Thyroid gland (tissue), 4 donors: ENCODE measurements at places on chromosomes 5 and 9. TPM values are rescaled to one million over a fixed set of nuclear protein-coding genes. Genes with fewer than 3 reads are reported as not detected.

DNA sequence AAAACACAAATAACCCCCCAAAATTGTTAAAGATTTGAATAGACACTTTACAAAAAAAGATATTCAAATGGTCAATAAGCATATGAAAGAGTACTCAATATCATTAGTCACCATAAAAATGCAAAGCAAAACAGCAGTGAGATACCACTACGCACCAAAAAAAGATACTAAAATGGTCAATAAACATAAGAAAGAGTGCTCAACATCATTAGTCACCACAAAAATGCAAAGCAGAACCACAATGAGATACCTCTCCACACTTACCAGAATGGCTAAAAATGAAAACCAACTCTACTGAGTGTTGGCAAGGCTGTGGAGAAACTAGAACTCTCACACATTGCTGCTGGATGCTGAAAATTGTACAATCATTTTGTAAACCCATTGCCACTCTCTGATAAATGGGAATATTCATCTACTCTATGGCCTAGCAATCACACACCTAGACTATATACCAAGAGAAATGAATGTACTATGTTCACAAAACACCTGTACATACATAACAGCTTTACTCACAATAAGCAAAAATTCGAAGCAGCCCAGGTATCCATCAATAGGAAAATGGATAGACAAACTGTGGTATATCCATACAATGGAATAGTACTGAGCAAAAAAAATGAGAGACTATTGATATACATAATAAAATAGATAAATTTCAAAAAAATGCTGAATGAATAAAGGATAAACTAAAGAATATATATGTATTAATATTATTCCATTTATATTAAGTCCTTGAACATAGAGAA, 205.0 kb upstream of the DAPK1 start:
- DNase-seq = no peak
- H3K4me1 ChIP-seq = no peaks in the 10 kb centered on the region
- no peaks in the 10 kb centered on the region for H3K27me3 ChIP-seq
- H3K4me3 ChIP-seq = no peak overlapping the region

GRCh38 chr9:26170190-26170589, 491.9 kb upstream of the TUSC1 start:
- no peak overlapping the region for H3K4me3 ChIP-seq
- no peak for DNase-seq
- no peaks in the 10 kb centered on the region for H3K4me1 ChIP-seq
- no peaks in the 10 kb centered on the region for H3K36me3 ChIP-seq

Gene PCDHB6
- 0.13 TPM for total RNA-seq

DNA sequence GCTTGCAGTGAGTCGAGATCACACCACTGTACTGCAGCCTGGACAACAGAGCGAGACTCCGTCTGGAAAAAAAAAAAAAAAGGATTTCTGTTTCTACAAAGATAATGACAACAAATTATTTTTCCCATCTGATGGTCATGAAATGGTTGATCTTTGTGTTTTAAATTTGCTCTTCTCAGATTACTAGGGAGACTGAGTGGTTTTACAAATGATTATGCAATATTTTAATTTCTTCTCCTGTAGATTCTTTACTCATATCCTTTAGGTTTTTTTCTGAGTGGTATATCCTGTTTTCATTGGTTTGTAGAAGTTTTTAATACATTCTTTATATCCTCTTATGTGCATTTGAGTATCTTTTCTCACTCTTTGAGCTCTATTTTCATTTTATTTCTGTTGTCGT, 20.6 kb upstream of the AUH start:
- H3K27ac ChIP-seq = no peak overlapping the region
- no peaks in the 10 kb centered on the region for H3K36me3 ChIP-seq
- H3K4me1 ChIP-seq = no peaks in the 10 kb centered on the region
- DNase-seq = no peak
- no peak overlapping the region for H3K4me3 ChIP-seq

Gene ACTL7A
- not detected for total RNA-seq

- peak overlapping the region; percentile 87 for H3K27ac ChIP-seq
- H3K4me1 ChIP-seq = peaks cover 4% of the 10 kb centered on the region
- peak overlapping the region; percentile 92 for H3K4me3 ChIP-seq
- no peak for DNase-seq
Observed at GRCh38 chr9:69759021-69759420, 790 bp downstream of the PTAR1 start.

- H3K4me3 ChIP-seq = no peak overlapping the region
- H3K27me3 ChIP-seq = no peaks in the 10 kb centered on the region
- DNase-seq = no peak
Observed at GRCh38 chr9:4486176-4486575, 4.1 kb upstream of the SLC1A1 start.

Gene AFAP1L1
- 15.9 TPM for total RNA-seq

Gene ICE1
- total RNA-seq = 71.8 TPM

- no peak for DNase-seq
- no peak overlapping the region for H3K4me3 ChIP-seq
- no peaks in the 10 kb centered on the region for H3K36me3 ChIP-seq
- H3K4me1 ChIP-seq = no peaks in the 10 kb centered on the region
Observed at GRCh38 chr5:103772248-103772647, 209.7 kb upstream of the NUDT12 start.

Gene C9orf153
- total RNA-seq = not detected

- no peak for DNase-seq
- no peaks in the 10 kb centered on the region for H3K27me3 ChIP-seq
- H3K27ac ChIP-seq = no peak overlapping the region
- no peak overlapping the region for H3K4me3 ChIP-seq
- no peaks in the 10 kb centered on the region for H3K4me1 ChIP-seq
Observed at GRCh38 chr5:9207817-9208418, 338.0 kb downstream of the SEMA5A start.

DNA sequence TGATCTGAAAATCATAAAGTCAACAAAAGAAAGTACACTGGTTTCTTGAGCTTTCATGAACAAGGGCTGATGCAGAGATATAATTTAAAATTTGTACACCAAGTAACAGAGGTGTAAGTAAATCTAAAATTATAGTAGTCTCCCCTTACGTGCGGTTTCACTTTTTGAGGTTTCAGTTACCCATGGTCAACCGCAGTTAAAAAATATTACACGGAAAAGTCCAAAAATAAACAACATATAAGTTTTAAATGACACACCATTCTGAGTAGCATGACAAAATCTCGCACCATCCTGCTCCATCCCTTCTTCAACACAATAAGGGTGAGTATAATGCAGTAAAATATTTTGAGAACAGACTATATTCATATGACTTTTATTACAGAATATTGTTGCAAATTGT, 54.4 kb downstream of the AUH start:
- no peaks in the 10 kb centered on the region for H3K36me3 ChIP-seq
- no peaks in the 10 kb centered on the region for H3K4me1 ChIP-seq

GRCh38 chr5:60207040-60207439, 313.5 kb upstream of the PDE4D start:
- H3K27me3 ChIP-seq = no peaks in the 10 kb centered on the region
- H3K4me3 ChIP-seq = no peak overlapping the region
- no peaks in the 10 kb centered on the region for H3K36me3 ChIP-seq

Gene SIT1
- total RNA-seq = 0.63 TPM

DNA sequence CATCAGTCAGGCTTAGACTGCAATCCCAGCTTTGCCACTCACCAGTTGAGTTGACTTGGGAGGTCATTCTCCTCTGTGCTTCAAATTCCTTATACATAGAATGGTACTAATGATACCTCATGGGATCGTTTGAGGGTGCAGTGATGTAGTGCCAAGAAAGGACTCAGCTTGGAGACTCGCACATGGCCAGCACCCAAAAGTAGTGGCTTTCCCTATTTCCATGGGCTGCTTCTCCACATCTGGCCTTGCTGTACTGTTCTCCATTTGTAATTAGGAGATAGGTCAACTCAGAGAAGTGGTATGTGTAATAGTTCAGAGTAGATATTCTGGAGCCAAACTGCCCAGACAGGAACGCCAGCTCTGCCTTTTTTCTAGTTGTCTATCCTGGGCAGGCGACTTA, 5.5 kb downstream of the CCL19 start:
- no peak overlapping the region for H3K27ac ChIP-seq
- H3K4me1 ChIP-seq = no peaks in the 10 kb centered on the region
- no peaks in the 10 kb centered on the region for H3K27me3 ChIP-seq
- H3K4me3 ChIP-seq = no peak overlapping the region
- no peaks in the 10 kb centered on the region for H3K36me3 ChIP-seq

DNA sequence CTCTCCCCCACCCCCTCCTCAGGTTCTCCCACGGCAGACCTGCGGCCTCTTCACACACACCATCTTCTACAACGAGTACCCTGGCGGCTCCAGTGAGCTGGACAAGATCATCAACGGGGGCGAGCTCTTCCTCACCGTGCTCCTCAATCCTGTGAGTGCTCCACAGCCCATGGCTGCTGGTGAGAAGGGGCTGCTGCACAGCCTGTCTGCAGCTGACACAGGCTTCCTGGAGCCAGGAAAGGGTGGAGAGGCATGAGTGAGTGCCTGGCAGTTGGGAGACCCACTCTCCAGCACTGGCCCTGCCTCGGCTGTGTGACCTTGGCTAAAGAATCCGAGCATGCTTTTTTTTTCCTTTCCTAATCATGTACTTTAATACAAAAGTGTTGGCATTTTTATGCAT, 31.3 kb downstream of the NDST1 start:
- no peak for DNase-seq
- no peak overlapping the region for H3K4me3 ChIP-seq
- H3K27ac ChIP-seq = peak overlapping the region; percentile 20
- H3K4me1 ChIP-seq = peaks cover 46% of the 10 kb centered on the region

DNA sequence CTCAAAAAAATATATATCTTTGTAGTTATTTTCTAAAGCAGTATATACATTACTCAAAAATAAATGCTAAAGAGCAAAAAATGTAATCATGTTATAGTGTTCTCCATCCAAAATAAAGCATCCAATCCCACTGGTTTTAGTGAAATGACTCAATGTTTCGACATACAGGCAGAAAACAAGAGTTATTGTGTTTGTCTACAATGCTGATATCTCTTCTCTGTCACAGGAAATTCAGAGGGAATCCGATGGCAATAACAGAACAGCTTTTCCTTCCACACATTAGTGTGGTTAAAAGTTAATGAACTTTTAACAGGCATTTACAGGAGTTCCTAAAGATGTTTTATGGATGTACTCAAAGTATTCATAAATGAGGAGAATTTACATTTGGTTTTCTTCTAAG, 12.0 kb downstream of the TTC33 start:
- no peaks in the 10 kb centered on the region for H3K36me3 ChIP-seq
- H3K4me3 ChIP-seq = no peak overlapping the region
- DNase-seq = no peak

DNA sequence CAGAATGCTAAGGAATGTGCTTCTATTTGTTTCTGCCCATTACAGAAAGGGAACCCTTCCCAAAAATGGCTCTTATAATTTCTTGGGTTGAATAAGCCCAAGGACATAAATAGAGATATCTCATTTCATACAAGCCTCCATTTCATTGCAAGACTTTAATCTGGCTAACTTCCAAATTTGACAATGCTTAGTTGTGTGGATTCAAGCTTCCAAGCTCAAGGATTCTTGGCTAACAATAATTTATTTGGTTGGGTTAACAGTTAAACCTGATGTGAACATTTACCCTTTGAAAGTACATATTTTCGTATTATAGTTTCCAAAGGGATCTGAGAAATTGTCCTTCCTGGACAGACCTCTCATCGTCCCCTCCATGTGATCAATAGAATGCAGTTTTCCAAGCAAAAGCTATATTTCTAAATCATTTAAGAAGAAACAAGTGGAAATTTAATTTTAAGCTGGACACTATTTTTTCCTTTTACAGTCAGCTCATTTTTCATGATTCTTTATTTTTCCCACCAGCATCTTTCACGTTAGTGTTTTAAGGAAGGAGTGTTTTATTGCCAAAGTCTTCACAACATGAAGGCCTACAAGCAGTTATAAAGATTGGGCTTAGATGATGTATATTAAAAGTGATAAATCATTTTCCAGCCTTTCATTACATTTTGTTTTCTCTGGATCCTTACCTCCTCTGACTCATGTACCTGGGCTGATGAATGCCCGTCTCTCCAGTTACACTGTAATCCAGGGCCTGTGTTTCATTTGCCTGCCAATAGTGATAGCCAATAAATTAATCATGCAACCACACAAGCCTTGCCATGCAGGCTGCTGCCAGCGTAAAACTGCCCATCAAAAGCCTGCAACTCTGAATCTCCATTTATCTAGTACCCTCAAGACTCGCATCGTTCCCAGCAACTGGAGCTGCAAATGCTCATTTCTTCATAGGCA, 176.7 kb downstream of the NTRK2 start:
- H3K4me1 ChIP-seq = no peaks in the 10 kb centered on the region
- no peak overlapping the region for H3K27ac ChIP-seq
- DNase-seq = no peak
- no peaks in the 10 kb centered on the region for H3K36me3 ChIP-seq
- no peaks in the 10 kb centered on the region for H3K27me3 ChIP-seq

GRCh38 chr9:133768859-133769510, 30.8 kb upstream of the SARDH start:
- H3K4me3 ChIP-seq = no peak overlapping the region
- H3K27me3 ChIP-seq = no peaks in the 10 kb centered on the region
- DNase-seq = peak; percentile 93
- H3K27ac ChIP-seq = no peak overlapping the region

DNA sequence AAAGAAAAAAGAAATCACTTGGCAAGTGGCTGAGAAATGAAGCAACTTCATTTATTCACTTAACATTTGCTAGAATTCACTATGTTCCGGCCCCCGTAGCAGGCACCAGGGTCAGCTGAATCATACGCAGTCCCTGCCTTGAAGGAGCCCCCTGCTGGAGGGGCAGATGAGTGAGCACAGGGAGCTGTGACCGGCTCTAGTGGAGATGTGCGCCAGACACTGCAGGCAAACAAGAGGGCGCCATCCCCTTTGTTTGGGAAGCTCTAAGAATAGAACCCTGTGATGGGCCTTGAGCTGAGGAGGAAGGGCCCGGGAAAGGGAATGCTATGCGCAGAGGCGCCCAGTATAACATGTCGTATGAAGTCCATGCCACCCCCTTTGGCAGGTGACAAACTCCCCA, 20.2 kb upstream of the RPL26L1 start:
- H3K4me3 ChIP-seq = no peak overlapping the region
- H3K4me1 ChIP-seq = peaks cover 8% of the 10 kb centered on the region
- no peak overlapping the region for H3K27ac ChIP-seq
- no peak for DNase-seq
- no peaks in the 10 kb centered on the region for H3K27me3 ChIP-seq

GRCh38 chr5:142984011-142984410, 213.8 kb downstream of the ARHGAP26 start:
- no peak overlapping the region for H3K27ac ChIP-seq
- H3K4me1 ChIP-seq = peaks cover 23% of the 10 kb centered on the region
- H3K4me3 ChIP-seq = no peak overlapping the region

GRCh38 chr5:31106691-31107090, 86.8 kb upstream of the CDH6 start:
- H3K4me3 ChIP-seq = no peak overlapping the region
- no peaks in the 10 kb centered on the region for H3K36me3 ChIP-seq
- no peak for DNase-seq

Gene ZNG1A
- total RNA-seq = 74.2 TPM

GRCh38 chr5:115758356-115758755, 58.1 kb downstream of the CDO1 start:
- no peak overlapping the region for H3K27ac ChIP-seq
- no peak overlapping the region for H3K4me3 ChIP-seq
- H3K36me3 ChIP-seq = no peaks in the 10 kb centered on the region
- no peaks in the 10 kb centered on the region for H3K4me1 ChIP-seq

GRCh38 chr9:85501456-85501855, 240.3 kb downstream of the AGTPBP1 start:
- no peak overlapping the region for H3K27ac ChIP-seq
- H3K36me3 ChIP-seq = no peaks in the 10 kb centered on the region

Gene LTC4S
- total RNA-seq = 6.4 TPM
